ENCODE measurements at places on chromosomes 6 and 20.

- DNase-seq, result no peak
These were observed 17.4 kb upstream of the EEF1A1 start for GRCh38 chr6:73538116-73538779.

GRCh38 chr6:92364948-92365541 is 1054.3 kb downstream of the EPHA7 start:
- no peak for DNase-seq

DNA sequence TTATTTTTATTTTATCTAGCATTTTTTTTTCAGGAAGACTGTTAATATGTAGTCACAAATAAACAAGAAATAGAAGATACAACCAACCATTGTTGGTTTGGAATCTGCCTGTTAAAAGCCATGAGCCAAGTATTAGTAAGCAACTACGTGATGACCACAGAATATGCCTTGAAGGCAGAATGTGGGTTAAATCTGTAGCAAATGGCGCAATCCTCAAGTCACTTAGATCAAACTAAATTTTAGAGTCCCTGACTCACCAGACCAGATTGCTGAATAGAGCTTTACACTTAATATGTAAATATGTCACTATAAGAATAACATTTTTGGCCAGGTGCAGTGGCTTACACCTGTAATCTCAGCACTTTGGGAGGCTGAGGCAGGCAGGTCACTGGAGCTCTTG is 800.1 kb upstream of the CITED2 start:
- DNase-seq, result no peak

DNA sequence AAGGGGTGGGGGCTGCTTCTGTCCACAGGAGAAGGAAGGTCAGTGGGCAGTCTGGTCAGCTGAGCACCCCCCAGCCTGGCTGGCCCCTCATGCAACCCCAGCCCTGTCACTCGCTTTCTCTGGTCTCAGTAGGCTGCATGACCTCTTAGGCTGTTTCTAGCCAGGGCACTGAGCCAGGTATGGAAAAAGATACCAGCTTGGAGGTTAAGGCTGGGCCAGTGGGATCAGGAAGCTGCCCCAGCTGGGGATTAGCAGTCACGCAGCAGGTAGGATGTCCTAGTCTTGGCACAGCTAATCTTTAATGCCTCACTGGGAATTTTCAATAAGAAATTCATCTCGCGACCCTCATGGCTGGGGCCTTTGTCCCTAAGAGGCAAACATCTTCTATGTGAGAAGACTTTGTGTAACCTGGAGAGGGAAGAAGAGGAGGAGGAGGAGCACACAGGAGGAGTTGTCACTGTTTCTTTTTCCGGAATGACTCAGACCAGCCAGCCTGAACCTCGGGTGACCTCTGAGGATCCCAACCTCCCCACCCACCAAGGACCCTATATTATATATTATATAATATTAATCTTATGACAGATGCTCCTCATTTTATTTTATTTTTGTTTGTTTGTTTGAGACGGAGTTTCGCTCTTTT is 2.4 kb upstream of the BPIFA2 start:
- DNase-seq, result no peak

GRCh38 chr6:160998766-160999165 is 7.2 kb downstream of the MAP3K4 start:
- DNase-seq, result no peak

GRCh38 chr20:25491446-25492038 is 84.1 kb downstream of the GINS1 start:
- no peak for DNase-seq

DNA sequence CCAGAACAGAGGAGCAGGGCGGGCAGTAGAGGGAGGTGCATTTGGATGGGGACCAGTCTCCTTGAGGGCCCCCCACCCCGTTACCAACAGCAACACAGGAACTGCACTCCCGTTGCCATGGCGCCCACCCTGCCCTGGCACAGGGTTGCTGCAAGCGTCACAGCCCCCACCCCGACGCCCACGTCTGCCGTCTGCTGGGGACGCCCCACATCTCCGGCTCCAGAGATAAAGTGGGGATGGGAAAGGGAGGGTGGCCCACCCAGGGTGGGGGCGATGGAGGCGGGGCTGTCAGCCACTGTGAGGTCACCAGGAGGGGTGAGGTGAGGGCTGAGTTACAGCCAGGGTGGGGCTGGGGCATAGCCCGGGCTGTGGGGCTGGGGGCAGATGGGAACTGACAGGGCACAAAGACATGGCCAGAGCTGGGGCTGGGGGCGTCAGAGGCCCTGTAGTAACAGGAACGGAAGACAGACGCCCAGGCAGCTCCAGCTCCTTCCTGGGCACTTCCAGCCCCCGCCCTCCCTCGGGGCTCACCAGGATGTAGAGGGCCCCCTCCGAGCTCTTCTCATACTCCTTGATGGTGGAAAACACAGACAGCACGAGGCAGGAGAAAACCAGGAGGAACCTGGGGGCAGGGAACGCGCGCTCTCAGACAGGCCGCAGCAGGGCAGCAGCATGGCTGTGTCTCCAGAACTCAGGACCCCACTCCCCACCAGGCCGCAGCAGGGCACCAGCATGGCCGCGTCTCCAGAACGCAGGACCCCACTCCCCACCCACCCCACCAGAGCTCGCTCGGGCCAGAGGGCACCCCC is 26.0 kb downstream of the KCNQ2 start:
- no peak for DNase-seq

DNA sequence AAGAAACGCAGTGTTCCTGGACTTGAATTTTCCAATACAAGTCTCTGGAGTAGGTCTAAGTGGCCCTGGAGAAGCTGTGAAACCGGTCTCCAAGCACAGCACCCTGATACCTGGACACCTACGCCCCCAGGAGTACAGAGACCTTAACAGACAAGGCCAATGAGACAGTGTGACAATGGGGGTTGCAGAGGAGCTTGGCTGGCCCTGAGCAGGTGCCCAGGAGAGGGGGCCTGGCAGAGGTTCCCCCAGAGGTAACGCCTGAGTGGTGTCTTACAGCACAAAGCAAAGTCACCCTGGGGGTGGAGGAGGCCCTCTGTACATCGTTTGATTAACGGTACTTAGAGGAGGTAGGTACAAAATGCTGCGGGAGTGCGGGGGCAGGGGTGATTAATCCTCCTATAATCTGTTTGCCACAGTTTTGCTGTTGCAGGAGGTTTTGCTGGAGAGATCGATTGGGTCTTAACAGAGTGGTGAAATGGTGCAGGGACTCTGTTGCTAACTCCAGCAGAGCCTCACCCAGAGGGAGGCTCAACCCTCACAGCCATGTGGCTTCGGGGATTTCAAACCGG is 37.3 kb upstream of the APCDD1L start:
- no peak for DNase-seq

DNA sequence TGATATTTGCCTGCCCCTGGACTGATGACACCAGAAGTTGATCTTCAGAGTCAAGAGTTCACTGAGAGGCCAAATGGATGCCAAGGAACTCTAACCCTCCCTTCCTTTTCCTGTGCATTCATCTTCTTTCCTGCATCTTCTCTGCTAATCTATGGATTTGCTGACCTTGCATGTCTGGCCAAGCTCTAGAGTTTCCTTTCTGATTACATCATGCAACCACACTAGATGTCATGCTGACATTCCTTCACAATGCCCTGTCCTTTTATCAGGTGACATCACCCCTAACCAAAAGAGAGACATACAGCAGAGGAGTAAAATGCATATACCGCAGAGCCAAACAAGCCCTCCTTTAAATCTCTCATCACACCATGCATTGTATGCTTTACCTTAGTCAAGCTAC is 487.6 kb downstream of the TFAP2A start:
- DNase-seq, result no peak

- no peak for DNase-seq
These were observed 139.9 kb upstream of the CDYL start for GRCh38 chr6:4636191-4636880.

- DNase-seq, result no peak
These were observed 437 bp downstream of the CD40 start for GRCh38 chr20:46118481-46119020.

- DNase-seq, result no peak
These were observed 2.9 kb downstream of the NKAIN2 start for GRCh38 chr6:123806561-123806960.

GRCh38 chr6:149059557-149059956 is 258.0 kb upstream of the TAB2 start:
- no peak for DNase-seq

GRCh38 chr6:84074988-84075781 is 41.6 kb downstream of the MRAP2 start:
- DNase-seq, result no peak

GRCh38 chr20:44398335-44398734 is 42.8 kb downstream of the HNF4A start:
- DNase-seq, result no peak

DNA sequence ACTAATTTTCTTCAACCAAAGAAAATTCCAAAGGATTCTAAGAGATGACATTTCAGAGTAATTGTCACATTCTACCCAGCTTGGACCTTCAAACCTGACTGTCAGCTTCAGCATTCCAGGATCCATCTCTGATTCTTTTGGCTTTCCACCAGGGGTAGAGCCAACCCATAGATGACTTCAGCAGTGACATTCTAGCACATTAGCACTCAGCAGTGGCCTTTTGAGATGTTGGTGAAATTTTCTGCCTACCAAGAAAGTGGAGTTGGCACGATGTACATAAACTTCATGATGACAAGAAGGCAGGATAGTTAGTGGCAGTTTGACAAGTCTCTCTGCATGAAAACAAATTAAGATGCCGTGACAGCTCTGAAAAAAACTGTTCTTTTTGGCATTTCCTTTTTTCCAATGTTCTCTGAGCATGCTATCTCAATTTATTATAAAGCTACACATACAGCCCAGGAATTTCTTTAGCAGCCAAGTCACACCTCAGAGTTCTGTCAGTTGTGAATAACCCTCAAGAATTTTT is 466.5 kb upstream of the RNF217 start:
- DNase-seq, result no peak

DNA sequence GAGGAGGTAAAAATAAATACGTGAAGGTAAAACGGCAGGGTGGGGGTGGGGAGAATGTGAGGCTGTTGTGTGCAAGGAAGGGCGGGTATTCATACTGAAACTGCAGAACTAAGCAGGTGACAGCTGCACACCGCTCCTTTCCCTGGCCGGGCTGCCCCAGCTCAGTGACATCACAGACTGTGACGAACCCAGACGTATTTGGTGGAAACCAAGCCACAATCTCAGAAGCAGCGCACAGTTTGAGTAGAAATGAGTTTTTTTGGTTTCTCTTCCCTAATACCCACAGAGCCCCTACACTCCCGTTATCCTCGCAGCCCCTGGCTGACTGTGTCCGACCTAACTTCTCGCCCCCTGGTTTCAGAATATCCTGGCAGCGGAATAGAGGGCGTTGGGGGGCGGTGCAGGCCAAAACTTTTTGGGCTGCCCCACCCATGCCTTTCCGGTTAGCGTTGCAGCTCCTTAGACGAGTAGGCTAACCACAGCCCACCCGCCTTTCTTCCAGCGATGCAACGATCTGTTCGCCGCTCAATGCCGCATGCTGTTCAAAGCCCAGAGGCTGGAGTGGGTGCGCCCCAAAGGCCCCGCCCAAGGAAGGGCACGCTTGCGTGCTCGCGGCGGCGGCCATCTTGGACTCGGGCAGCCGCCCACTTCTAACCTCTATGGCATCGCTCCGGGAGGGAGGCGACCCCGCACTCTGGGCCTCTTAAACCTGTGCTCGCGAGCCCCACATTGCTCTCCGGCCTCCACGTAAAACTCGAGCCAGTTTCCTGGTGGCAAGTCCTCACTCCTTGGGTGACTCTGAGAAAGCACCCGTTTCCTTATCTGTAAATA is 9.1 kb downstream of the BAK1 start:
- DNase-seq, result peak; percentile 75

DNA sequence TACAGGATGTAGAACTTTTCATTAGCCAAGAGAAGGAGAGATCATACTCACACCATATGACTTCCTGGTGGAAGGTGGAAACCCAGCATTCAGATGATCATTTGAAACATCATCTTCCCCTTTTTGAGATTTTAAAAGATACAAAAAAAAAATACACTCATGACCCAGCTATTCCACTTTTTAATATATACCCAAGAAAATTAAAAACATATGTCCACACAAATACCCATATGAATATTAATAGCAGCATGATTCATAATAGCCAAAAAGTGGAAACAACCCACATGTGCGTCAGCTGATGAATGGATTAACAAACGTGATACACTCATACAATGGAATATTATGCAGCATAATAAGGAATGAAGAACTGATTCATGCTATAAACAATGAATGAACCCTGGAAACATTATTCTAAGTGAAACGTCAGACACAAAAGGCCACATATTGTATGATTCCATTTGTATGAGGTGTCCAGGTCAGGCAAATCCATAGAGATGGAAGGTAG is 130.0 kb upstream of the SGK1 start:
- no peak for DNase-seq

DNA sequence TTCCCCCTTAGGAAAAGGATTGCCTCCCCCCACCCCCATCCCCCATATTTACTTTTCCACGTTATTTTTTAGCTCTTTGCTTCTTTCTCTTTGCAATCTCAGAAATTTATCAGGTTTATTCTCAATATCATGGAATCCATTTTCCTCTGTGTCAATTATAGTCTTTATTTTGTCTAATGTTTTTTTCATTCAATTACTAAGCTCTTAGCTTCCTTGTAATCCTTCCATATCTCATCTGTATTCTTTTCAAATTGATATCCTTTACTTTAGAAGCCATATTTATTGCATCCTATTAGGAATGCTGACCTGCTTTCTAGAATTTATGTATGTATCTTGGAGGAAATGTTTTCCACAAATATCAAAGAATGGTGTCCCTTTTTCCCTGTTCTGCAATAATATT is 39.3 kb downstream of the TMC2 start:
- no peak for DNase-seq

- no peak for DNase-seq
These were observed 9.8 kb downstream of the RHAG start for GRCh38 chr6:49626811-49627210.

DNA sequence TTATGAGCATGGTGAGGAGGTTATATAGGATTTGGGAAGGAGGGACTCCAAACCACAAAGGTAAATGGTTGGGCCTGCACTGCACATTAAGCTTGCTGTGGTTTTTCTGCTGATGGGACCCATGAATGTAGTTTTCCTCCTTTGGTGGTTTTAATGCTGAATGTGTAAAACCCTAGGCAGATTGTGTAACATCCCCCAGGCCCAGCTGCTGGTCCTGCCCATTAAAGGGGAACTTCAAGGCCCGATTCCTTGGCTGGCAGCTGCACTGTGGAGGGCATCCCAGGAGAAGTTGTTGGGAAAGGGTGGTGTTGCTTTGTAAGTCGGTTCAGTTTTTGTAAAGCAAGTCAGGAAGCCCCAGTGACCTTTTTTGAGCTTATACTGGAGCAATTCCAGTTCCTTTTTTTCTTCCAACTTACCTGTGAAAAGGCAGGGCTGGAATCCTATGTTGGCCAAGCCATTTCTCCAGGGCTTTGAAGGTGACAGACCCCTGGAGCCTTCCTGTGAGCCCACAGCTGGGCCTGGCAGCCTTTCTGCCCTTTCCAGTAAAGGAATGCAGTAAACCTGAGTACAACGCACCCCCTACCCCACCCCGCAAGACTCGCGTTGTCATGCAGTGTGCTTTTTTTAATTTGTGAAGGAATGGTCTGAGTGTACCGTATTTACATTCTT is 43.1 kb upstream of the NAA20 start:
- no peak for DNase-seq

- no peak for DNase-seq
These were observed 86.1 kb downstream of the HUS1B start for GRCh38 chr6:570825-571224.

- no peak for DNase-seq
These were observed 381.7 kb upstream of the POU3F2 start for GRCh38 chr6:98452685-98453084.

All from stimulated activated CD8-positive, alpha-beta memory T cell treated with anti-CD3 and anti-CD28 coated beads, Interleukin-15, amount 100 ng/mL, for 1 hour (primary cell).